ENCODE measurements at places on chromosomes 3 and 15.

DNA sequence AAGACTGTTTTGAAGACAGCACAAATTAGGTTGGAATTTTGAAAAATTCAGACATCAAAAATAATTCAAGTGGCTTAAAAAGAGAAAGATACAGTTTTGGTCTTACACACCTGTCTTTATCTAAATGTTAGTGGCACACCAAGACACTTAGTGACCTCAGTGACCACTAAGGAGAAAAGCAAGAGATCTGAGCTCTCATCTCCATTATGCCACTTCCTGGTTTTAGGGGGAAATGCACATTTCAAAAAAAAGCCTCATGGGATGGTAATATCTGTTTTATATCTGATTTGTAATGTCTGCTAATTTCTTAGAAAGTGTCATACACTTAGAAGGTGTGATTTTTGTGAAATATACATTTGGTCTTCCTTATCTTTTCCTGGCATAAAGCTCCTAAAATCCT is 16.4 kb downstream of the IL12A start:
- no peak for DNase-seq

GRCh38 chr3:188671971-188672370 is 499.8 kb upstream of the TPRG1 start:
- DNase-seq, result no peak

DNA sequence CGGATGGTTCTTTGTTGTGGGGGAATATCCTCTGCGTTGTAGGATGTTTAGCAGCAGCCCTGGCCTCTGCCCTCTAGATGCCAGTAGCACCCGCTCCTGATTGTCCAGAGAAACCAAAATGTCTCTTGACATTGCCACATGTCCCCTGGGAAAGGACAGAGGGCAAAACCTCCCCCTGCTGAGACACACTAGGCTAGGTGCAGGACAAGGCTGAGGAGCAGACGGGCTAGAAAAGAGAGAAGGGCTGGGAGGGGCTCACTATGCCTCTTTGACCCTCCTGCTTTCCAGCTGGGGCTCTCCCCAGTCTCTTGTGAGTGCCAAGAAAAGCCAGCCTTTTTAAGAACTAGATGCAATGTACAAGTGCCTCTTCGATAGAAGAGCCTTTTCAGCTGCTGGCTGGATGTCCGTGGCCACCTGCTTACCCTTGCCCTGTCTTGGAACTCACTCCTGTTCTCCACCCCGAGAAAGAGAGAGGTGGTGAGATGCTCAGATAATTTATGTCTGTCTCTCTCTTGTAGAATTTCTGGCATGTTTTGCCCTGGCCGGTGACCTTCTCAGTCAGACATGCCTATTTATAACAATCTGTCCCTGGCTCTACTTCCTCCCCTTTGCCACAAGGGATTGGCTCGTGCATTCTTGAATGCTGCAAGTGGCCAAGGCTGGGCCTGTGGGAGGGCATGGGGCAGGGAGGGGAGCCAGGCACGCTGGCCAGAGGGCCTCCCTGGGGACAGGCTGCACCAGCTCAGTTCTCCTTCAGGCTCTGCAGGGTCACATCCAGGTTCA is 142.6 kb downstream of the RPLP1 start:
- peak; percentile 12 for DNase-seq

DNA sequence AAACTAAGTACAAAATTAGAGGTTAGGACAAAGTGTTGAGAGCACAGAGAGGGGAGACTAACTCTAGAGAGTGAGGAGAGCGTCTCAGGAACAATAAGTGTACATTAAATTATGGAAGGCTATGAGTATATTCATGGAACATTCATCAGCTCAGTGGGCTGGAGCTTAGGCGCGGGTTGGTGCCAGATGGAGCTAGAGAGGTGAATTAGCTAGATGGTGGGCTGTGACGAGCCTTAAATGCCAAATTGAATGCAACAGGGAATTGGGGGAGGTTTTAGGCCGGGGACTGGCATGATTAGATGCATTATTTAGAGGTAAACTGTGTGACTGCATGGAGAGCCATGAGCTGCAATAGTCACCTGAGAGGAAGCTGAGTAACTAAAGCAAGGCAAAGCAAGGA is 97.1 kb downstream of the TMEM108 start:
- no peak for DNase-seq

DNA sequence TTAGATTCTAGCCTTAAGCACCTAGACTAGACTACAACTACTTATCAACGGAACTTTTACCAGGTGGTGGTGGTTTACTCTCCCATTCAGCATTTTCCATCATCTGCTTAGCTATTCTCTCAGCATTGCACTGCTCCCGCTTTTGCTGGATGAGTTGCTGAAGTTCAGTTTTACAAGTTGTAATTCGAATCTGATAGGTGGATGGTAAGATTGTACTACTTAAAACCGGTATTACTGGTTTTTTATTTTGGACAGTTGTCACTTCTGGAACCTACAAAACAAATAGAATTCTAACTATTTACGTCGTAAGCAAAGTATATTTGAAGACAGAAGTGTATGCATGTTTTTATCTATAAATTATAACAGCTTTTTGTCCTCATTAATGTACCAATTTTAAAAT is 41.1 kb downstream of the PIK3R4 start:
- no peak for DNase-seq

DNA sequence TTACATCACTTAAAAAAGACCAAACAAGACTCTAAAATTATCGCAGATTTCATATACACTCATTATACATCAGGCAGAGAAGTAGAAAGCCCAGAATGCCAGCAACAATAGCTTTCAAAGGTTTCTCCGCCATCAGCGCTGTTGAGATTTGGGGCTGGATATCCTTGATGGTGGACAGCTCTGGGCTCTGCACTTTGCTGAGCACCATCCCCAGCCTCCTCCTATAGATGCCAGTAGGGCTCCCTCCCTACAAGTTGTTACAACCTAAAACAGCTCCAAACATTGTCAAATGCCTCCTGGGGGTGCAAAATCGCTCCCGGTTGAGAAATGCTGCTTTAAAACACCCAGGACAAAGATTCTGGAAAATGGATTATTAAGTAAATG is 73.5 kb downstream of the ATP10A start:
- DNase-seq, result no peak

GRCh38 chr15:39269352-39269751 is 311.5 kb upstream of the THBS1 start:
- DNase-seq, result no peak

DNA sequence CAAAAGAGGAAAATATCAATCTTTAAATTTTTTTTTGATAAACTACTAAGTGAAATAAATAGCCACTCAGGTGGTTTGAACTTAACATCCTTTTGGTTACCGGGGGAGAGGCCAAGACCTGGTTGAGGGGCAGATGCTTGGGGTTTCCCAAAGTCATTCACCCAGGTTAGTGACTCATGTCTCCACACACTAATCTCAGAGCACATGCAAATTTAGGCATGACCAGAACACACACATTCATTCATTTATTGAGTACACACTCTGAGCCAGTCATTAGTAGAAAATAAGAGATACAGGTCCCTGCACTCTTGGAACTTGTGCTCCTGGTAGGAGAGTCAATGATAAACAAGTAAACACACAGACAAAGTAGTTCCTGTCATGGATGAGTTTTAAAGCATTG is 7.3 kb downstream of the ILDR1 start:
- no peak for DNase-seq

DNA sequence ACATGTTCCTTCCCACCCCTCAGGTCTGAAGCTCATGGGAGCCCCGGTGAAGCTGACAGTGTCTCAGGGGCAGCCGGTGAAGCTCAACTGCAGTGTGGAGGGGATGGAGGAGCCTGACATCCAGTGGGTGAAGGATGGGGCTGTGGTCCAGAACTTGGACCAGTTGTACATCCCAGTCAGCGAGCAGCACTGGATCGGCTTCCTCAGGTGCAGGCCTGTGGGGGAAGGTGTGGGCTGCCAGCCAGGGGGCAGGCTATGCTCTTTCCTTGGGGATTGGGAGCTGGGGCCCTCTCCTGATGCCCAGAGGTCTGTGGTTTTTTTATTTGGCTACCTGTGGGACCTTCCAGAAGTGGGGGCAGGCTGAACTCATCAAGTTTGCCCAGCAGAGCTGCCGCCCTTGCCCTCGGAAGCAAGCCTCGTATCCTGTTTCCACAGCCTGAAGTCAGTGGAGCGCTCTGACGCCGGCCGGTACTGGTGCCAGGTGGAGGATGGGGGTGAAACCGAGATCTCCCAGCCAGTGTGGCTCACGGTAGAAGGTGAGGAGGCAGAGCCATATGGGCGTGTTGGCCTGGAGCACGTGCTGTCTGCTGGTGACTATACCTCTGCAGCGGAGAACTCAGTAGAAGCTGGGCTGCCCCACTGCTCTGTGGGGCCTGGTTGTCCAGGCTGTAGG is 2.2 kb downstream of the TYRO3 start:
- DNase-seq, result peak; percentile 25

GRCh38 chr3:15342945-15343344 is 10.6 kb upstream of the SH3BP5 start:
- DNase-seq, result no peak

DNA sequence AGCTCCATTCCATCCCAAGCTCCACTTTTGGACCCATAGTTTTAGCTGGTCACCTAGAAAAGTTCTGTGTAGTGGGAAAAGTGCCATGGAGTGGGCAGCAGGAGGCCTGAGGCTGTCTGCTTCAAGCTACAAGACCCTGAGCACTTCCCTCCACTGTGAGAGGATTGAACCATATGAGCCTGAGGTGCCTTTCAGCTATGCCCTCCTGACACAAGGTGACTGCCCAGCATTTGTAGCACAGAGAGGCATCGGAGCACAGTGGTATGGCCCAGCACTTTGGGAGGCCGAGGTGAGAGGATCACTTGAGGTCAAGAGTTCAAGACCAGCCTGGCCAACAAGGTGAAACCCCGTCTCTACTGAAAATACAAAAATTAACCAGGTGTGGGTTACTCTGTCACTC is 3.9 kb upstream of the KBTBD13 start:
- DNase-seq, result no peak

DNA sequence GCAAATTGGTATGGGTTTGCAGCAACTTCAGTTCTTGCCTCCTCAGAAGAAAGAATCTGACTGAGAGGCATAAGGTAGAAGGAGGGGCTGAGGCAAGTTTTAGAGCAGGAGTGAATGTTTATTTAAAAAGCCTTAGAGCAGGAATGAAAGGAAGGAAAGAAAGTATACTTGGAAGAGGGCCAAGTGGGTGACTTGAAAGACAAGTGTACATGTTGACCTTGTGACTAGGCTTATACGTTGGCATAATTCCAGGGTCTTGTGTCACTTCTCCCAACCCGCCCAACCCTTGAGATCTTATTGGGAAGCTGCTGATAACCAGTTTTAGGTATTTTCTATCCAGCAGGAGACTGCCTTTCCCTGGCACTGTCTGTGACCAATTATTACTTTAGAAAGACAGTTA is 436.9 kb upstream of the ZNF717 start:
- DNase-seq, result no peak

DNA sequence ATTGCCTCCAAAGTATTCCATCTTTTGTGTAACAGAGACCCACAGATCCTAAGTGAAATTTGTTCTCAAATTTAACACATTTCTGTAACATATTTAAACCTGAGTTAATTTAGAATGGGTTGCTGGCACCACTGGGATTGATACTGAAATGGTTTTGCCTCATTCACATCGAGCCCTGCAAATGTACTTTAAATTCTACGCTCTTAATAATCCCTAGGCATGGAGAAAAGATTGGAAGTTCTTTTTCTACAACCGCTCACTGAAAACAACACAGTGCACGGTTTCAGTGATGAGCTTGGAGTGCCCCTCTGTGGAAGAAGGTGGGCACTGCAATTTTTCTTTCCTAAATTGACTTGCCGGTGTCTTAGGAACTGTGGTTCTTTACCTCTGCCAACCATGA is 109.9 kb upstream of the ATP11B start:
- DNase-seq, result peak; percentile 87

- peak; percentile 81 for DNase-seq
Measured at GRCh38 chr15:74614744-74615507, 710 bp upstream of the CLK3 start.

DNA sequence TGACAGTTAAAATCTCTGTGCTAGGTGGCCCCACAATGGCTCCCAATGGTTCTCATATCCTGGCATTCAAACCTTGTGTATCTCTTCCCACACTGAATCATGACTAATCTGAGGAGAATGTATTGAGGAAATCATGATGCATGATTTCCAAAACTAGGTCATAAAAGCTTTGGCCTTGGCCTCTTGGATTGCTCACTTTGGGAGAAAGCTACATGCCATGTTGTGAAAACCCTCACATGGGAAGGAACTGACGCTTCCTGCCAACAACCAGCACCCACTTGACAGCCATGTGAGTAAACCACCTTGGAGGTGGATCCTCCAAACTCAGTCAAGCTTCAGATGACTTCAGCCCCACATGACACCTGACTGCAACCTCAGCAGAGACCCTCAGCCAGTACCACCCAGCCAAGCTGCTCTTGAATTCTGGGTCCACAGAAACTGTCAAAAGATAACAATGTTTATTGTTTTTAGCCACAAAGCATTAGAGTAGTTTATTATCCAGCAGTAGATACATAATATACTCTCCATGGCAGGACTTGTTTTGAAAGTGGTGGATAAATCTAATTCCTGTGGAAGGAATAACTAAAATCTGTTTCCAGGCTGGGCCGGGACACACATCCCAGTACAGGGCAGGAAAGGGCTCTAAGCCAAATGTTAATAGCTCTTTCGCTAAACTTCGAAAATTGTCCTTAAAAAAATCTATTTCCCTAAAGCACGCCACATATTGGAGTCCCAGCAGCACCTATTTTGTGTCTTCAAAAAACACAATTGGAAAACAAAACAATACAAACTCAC is 1.0 kb upstream of the ZNF620 start:
- no peak for DNase-seq

- no peak for DNase-seq
Measured at GRCh38 chr15:88693191-88693590, 54.4 kb downstream of the ISG20 start.

DNA sequence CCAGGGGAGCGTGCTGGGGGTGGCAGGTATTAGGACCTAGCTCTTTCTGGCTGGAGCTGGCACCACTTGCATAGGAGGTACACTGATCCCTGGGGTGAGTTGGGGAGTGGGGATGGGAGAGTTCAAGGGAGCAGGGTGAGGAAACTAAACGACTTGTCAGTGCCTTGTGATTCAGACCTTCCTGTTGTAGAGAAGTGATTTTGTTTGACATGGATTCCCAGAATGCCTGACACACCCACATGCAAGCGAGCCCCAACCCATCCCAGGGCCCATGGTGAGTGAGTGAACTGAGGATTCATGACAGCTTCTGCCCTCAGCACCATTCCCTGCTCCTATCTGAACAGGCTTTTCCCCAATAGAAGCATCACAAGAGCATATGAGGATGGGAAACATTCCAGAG is 15.6 kb upstream of the UBE2Q2 start:
- no peak for DNase-seq

DNA sequence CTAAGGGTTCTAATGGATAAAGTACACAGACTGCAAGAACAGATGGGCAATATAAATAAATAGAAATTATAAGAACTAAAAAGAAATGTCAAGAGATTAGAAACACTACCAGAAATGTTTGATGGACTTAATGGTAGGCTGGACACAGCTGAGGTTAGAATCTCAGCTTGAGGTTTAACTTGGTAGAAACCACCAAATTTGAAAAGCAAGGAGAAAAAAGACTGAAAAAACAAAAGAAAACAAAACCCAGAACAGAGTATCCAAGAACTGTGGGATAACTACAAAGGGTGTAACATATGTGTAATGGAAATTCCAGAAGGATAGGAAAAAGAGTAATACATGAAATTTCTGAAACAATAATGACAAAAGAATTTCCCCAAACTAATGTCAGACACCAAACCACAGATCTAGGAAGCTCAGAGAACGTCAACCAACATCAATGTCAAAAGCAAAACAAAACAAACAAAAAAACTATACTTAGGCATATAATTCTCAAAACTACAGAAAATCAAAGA is 35.0 kb downstream of the RFX7 start:
- DNase-seq, result no peak
